DMS79 (cell line): ENCODE measurements at places on chromosomes 1 and 21.

DNA sequence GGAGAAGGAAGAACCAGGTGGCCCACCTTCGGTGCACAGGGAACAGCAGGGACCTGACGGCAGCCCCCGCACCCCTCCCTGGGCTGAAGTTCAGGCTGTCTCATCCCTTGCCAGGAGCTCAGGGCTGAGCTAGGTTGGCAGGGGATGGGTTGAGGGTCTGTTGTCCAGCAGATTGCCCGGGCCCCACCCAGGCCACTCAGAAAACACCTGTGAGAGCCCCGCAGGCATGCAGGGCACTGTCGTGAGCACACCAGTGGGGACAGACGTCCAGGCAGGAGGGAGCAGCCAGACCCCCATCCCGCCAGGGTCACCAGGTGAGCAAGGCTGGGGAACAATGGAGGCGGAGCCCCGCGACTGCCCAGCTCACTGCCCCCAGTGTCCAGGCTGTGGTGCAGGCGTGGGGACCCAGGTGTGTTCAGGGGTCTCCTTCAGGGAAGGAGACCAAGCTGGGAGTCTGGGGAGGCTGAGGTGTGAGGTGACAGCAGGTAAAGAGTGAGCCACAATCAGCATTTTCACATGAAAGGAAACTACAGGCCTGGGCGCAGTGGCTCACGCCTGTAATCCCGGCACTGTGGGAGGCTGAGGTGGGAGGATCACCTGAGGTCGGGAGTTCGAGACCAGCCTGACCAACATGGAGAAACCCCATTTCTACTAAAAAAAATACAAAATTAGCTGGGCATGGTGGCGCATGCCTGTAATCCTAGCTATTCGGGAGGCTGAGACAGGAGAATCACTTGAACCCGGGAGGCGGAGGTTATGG, 9.4 kb upstream of the SAMD11 start:
- DNase-seq: no peak

DNA sequence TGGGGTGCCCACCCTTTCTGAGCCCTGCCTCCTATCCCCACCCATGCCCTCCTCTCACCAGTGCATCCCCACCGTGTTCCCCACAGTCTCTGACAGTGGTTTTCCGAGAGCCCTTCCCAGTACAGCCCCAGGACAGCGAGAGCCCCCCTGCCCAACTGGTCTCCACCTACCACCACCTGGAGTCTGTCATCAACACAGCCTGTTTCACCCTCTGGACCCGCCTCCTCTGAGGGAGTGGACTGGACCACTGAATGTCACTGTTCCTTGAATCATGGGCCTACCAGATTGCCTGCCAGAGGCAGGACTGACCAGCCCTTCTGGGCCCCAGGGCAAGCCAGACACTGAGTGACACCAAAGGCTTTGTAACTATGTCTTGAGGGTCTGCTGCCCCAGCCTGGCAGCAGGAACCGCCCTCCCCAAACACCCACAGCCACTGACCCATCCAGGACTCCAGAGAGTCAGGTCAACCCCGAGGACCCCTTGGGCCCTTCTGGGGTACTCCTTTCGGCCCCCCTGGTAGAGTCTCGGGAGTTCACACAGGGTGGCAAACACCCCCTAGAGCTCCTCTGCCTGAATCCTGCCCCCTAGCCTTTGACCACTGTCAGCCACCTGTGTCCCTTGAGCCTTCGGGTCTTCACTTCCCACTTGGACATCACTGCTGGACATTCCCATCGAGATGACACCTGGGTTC, 3.3 kb downstream of the HYI start:
- no peak for DNase-seq

- no peak for DNase-seq
Measured at GRCh38 chr21:28391938-28392849, 600.5 kb downstream of the LTN1 start.

DNA sequence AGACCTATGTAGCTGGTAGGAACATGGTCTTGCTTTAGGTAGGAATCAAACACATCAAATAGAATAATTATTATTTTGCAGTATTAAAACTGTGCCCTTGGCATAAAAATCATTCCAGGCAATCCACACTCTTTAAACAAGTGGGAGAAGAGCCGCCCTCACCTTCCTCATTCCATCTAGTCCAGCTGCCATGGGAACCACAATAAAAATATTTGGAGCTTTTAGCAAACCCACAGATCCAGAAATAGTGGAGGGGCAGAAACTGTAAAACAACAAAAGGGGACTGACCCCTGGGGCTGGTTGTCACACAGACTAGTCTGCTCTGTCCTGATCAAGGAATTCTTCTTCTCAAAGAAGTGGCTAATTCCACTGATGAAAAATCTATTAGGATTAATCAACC, 61.6 kb downstream of the PTPRC start:
- DNase-seq: no peak

- no peak for DNase-seq
Measured at GRCh38 chr1:106964495-106964894, 92.0 kb upstream of the PRMT6 start.

DNA sequence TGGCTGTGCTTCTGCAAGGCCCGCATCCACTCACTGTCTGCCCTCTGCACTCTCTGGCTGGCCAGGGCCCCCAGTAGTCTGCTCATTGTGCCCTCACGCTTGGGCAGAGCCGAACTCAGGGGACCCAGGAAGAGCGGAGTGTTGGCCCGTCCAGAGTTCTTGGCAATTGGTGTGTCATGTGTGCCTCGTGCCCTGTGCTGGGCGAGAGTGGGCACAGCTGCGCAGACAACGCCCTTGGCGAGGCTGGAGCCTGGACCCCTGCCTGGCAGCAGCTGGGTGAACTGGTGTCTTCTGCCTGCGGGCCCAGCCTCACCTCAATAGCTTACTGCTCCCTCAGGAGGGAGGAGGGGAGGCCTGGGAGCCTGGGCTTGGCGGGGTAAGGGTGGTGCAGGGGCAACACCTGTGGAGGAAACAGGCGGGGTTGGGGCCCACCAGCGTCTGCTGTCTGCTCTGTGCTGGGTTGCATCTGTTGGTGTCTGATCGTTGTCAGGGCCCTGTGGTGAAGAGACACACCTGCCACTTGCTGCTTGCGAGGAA, 2.1 kb downstream of the GUK1 start:
- DNase-seq: no peak
